ENCODE measurements at places on chromosomes 11 and 22.

- DNase-seq = peak; percentile 85
- no peaks in the 10 kb centered on the region for H3K27me3 ChIP-seq
- H3K4me1 ChIP-seq = peaks cover 54% of the 10 kb centered on the region
- H3K4me3 ChIP-seq = peak overlapping the region; percentile 9
- H3K27ac ChIP-seq = peak overlapping the region; percentile 97
- H3K36me3 ChIP-seq = peaks cover 56% of the 10 kb centered on the region
These were observed 2.2 kb downstream of the TNKS1BP1 start for GRCh38 chr11:57322256-57323166.

DNA sequence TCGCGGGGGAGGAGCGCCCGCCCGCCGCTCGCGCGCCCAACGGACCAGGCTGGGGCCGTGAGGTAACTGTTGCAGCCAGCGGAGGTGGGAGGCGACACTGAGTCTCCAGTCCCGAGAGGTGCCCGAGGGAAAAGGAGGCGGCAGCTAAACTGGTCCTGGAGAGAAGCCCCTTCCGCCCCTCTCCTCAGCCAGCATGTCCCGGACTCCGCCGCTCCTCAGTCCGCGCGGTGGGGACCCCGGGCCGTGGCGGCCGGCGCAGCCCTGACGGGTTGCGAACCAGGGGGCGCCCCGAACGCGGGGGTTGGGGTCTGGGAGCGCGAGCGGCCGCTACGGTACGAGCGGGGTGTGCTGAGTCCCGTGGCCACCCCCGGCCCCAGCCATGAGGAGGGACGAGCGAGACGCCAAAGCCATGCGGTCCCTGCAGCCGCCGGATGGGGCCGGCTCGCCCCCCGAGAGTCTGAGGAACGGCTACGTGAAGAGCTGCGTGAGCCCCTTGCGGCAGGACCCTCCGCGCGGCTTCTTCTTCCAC is at the start of gene PDE3B:
Gene PDE3B, plus strand, starts transcription at position 108 of the 529 bp plus-strand sequence. Its CDS starts 272 bp downstream, at position 380.
- H3K27ac ChIP-seq = peak within 1 kb of the TSS; percentile 12
- peaks cover 8% of the 10 kb centered on the region for H3K4me1 ChIP-seq
- DNase-seq = no peak
- peak within 1 kb of the TSS; percentile 65 for H3K4me3 ChIP-seq
- peaks cover 7% of the 10 kb centered on the region for H3K27me3 ChIP-seq

DNA sequence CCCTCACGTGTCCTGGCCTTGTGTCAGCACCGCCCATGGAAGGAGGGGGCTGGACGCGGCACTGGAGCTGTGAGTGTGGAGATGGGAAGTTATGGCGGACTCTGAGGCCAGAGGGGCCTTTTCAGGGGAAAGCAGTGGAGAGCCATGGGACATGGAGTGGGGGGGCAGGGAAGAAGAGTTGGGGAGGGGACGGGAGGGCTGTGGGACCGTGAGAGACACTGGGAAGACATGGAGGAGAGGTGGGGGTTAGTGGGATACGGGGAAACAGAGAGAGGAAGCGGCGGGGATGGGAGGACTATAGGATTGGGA is 58.2 kb downstream of the FBXO7 start:
- peaks cover 24% of the 10 kb centered on the region for H3K36me3 ChIP-seq
- H3K27me3 ChIP-seq = no peaks in the 10 kb centered on the region
- peaks cover 72% of the 10 kb centered on the region for H3K4me1 ChIP-seq
- no peak for DNase-seq
- H3K27ac ChIP-seq = peak overlapping the region; percentile 71

DNA sequence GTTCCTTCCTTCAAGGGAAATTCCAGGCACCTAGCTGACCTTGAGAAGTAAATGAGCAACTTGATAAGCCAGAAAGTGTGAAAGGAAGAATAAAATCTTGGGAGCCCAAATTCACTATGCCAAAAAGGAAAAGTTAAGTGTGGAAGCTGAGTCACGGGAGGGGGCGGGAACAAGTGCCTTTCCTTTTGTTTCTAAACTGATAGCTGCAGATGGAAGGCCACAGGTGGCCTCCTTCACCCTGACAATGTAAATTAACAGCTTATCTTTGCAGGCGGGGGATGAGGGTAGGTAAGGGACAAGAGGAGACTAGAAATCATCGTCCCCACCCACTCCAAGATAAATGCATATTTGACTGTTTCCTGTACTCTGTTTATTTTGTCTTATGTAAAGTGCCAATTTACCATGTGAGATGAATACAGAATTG is 36.4 kb upstream of the TREH start:
- no peak for DNase-seq
- no peaks in the 10 kb centered on the region for H3K27me3 ChIP-seq
- H3K36me3 ChIP-seq = no peaks in the 10 kb centered on the region
- no peak overlapping the region for H3K4me3 ChIP-seq
- no peak overlapping the region for H3K27ac ChIP-seq
- H3K4me1 ChIP-seq = no peaks in the 10 kb centered on the region

GRCh38 chr11:117259417-117259816 is 26.9 kb downstream of the RNF214 start:
- no peaks in the 10 kb centered on the region for H3K27me3 ChIP-seq
- no peak overlapping the region for H3K27ac ChIP-seq
- no peaks in the 10 kb centered on the region for H3K4me1 ChIP-seq
- H3K36me3 ChIP-seq = peaks cover 44% of the 10 kb centered on the region

- no peaks in the 10 kb centered on the region for H3K27me3 ChIP-seq
- DNase-seq = no peak
- no peaks in the 10 kb centered on the region for H3K36me3 ChIP-seq
- H3K4me1 ChIP-seq = peaks cover 16% of the 10 kb centered on the region
- H3K4me3 ChIP-seq = no peak overlapping the region
- H3K27ac ChIP-seq = no peak overlapping the region
These were observed 75.8 kb downstream of the ADAMTS15 start for GRCh38 chr11:130524132-130524790.
